ENCODE measurements at places on chromosomes 16 and 17. TPM values are rescaled to one million over a fixed set of nuclear protein-coding genes. Genes with fewer than 3 reads are reported as not detected.

The PRR35 gene
- not detected for polyA plus RNA-seq

The RNF157 gene
- 7.9 TPM for polyA plus RNA-seq

- DNase-seq: no peak
These were observed 393 bp upstream of the PSMB10 start for GRCh38 chr16:67936880-67937605.

The SLC2A4 gene
- polyA plus RNA-seq: 1.2 TPM

DNA sequence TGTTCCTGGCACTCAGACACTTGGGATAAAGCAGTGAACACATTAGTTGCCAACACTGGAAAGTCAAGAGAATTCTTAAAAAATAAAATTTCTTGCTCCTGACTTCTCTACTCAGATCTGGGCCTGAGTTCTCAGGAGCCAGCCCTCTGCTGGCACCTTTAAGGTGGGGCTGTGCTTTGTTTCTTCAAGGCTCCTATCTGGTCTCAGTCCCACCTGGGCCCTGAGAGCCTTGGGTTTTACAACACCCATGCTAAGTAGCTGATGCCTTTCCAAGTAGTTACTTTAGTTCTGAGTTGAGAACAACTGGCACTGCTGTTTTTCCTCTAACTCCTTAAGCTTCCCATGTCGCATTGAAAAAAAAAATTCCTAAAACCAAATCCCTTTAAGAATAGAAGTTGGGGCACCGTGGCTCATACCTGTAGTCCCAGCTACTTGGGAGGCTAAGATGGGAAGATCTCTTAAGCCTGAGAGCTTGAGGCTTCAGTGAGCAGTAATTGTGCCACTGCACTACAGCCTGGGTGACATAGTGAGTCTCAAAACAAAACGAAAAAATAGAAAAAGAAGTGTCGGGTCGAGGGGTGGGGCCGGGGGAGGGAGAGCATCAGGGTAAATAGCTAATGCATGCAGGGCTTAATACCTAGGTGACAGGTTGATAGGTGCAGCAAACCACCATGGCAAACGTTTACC lies 16.6 kb downstream of the CHAD start:
- no peak for DNase-seq

DNA sequence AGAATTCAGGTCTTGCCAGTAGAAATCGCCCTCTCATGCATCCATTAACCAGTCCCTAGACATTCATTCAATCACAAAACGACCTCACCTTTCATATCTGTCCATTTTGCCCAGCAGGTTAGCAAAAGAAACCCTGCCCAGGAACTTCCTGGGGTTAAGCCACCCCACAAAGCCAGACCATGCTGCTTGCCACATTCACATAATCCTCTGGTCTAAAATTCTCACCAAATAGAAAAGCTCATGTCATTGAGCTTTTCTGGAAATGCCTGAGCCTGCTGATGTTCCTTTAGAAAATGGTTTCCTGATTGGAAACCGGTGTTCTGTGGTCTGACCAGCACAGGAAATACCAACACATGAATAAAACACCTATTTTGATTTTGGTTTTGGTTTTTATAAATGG lies 21.6 kb upstream of the DYNLRB2 start:
- no peak for DNase-seq

The DNAJA2 gene
- 67.9 TPM for polyA plus RNA-seq

DNA sequence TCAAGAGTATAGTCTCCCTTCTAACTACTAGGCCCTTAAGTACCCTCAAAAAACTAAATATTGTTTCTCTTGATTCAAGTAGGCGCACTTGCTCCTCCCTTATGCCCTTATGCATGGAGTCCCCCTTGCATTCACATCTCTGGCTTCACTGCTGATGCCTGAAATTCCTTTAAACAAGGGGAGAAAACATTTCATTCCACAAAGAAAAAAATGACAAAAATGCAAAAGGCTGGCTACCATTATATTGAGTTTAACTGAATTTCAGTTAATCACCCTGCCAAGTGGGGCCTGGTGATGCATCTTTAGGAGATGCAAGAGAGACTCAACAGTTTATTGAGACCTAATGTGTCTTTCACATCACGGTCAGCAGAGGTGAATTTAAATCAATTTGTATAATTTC lies 35.6 kb downstream of the CRLF3 start:
- DNase-seq: no peak

DNA sequence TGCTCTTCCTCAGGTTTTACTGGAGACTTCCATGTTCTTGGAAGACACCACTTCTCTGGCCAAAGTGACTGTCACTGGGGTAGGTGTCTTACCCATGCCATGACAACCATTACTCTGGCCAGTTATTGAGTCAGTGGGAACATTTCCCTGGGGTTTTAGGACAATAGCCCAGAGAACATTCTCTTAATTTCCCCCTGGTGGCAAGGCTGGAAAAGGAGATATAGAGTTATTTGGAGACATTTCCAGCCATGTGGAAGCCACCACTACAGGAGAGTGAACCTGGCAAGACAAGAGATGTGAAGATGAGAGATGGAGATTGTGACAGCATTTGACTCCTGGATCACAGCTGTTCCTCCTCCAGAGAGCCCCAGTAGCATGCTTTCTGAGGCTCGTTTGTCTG lies 106.2 kb downstream of the CDK5R1 start:
- DNase-seq: no peak

The TSPOAP1 gene
- polyA plus RNA-seq: 43.0 TPM

- DNase-seq: no peak
These were observed 26.7 kb upstream of the ADORA2B start for GRCh38 chr17:15918261-15918660.

DNA sequence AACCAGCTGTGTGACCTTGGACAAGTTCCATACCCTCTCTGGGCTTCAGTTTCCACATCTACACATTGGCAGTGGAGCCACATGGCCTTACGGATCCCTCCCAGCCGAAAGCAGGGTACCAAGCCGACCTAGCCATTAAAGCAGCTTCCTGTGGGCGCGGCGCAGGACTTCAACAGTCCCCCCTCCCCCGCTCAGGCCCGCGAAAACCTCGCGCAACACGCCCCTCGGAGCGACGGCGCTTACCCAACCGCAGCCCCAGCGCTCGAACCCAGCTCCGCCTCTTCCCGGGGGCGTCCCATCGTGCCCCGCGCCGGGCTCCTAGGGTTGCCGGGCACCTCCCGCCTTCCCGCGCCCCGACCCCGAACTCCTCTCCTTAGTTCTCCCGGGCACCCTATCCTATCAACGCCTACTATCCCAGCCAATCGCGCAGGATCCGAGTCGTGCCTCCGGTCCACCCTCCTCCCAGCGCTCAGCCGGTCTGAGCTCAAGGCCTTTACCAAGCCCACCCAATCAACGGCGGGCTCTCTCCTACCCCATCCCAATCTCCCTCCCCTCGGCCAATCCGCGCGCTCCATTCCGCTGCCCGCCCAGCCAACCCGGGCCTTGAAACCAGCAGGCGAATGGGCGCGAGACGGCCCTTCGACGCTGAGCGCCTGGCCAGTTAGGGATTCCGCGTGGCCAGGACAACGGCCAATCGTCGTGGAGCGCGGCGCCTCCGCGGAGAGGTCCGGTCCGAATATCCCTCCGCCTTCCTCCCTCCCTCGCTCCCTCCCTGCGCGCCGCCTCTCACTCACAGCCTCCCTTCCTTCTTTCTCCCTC lies at the start of gene KPNB1:
TSS of gene KPNB1 (plus strand) at position 767 of the 819 bp plus-strand sequence. CDS start 326 bp downstream, outside the sequence.
- DNase-seq: peak; percentile 100

The BCO1 gene
- polyA plus RNA-seq: 0.47 TPM

- DNase-seq: no peak
These were observed 100.1 kb downstream of the IRF8 start for GRCh38 chr16:85998868-85999729.

DNA sequence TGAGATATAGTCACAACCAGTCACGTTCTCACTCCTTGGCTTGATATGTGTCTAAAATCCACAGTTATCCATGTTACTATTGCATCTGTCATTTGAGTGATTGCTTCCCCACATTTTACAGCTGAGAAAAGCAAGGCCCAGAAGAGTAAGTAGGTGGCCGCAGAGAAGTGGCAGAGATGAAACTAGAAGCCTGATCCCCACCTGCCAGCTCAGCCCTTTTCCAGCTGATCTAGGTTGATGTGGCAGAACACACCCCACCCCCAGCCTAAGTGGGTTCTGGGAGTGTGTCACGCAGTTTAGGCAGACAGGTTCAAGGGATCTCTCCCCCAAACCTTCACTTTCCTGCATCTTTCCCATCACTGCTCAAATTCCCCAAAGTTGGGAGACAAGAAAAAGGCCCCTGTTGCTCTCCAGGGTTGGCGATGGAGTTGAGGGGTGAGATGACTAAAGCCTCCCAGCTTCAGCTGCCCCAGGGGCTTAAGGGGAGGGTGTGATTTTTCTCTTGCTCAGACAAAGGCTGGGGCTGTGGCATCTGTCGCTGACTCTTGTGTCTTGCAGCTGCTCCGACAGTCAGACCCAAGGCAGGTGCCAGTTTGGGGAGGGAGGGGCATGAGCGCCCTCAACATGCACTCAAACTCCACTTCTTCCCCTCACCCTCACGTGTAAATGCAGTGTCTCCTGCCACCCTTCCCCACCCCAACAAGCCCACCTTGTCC lies 48.9 kb upstream of the LHX1 start:
- DNase-seq: no peak

The TVP23A gene
- polyA plus RNA-seq: 6.3 TPM

DNA sequence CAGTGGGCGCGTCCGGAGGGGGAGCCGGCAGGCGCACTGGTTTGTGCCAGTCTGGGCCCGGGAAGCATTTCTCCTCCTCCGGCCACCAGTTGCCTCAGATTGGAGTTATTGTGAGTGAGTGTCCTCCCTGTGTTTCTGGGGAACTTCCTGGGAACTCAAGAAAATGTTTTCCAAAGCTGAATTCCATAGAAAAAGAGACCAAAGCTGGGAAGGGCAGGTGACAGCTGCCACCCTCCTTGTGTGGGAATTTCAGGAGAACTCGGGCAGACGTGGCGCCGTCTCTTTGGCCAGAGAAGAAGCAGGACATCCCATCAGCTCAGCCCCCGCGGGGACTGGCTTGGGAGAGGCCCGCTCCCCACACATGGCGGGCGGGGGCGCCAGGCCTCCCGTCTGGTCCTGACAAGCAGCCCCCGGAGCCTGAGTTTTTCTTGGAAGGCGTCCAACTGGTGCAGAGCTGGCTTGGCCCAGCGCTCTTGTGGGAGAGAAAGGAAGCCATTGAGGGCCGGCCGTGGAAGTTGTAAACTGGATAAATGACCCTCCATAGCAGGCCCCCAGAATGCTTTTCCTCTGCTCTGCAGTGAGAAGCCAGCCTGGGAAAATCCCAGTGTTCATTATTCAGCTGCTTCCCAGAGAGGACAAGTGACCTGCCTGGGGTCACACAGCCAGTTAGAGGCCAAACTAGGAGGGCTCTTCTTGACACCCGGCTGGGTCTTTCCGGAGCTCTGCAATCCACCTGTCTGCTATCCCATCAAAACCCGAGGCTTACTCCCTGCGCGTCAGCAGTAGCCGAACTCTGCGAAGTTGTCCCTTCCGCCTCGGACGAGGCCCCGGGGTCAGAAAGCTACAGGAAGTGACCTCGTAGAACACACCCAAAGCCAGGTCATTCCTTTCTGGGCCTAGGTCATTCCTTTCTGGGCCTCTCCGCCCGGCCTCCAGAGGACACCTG lies 39.2 kb upstream of the GSE1 start:
- peak; percentile 81 for DNase-seq

- DNase-seq: no peak
These were observed 311 bp upstream of the KDM8 start for GRCh38 chr16:27202923-27203506.

The CD300E gene
- 0.29 TPM for polyA plus RNA-seq

Data from right lung (tissue), 10 donors.